H9 (cell line): ENCODE measurements at places on chromosomes 1 and 21. TPM values are rescaled to one million over a fixed set of nuclear protein-coding genes. Genes with fewer than 3 reads are reported as not detected.

DNA sequence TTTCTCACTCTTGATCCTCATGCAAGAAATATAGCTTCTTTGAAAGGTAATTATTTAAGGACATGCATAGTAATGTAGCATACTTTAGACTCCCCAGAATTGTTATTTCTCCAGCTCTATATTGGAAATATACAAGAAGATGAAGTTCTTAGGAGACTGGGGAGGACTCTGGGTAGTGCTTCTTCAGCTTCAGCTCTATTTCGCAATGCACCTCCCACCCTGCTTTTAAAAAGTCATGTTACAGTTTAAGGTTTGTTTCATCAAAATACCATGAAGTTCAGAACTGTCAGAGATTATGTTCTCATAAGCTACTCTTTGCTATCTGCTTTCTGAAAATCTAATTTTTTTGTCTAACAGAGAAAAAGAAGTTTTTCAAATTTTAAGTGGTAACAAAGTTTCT lies 586.2 kb upstream of the ADGRL4 start:
- no peak for DNase-seq

GRCh38 chr1:100730130-100730529 lies 10.6 kb downstream of the VCAM1 start:
- no peak for DNase-seq

- peak; percentile 48 for DNase-seq
Measured at GRCh38 chr1:10755970-10756521, 40.4 kb downstream of the CASZ1 start.

DNA sequence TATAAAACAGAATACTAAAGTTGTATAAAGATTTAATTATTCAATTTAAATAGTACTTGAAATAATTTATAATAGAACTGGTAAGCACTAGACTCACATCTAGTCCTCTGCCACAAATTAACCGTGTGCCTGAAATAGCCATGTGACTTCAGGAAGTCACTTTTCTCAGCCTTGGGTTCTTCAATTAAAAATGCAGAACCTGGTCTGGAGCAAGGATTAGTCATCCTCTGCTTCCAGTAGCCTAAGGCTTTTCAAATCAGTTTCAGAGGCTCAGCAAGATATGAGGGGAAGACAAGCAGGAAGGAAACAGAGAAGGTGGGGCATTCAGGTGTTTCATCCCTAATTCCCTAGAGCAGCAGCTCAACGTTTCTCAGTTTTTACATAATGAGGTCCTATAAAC lies 23.0 kb downstream of the DPH5 start:
- DNase-seq = no peak

- no peak for DNase-seq
Measured at GRCh38 chr1:180198196-180198595, 31.9 kb upstream of the LHX4 start.

GRCh38 chr1:174051956-174052355 lies 29.8 kb upstream of the RC3H1 start:
- DNase-seq = no peak

DNA sequence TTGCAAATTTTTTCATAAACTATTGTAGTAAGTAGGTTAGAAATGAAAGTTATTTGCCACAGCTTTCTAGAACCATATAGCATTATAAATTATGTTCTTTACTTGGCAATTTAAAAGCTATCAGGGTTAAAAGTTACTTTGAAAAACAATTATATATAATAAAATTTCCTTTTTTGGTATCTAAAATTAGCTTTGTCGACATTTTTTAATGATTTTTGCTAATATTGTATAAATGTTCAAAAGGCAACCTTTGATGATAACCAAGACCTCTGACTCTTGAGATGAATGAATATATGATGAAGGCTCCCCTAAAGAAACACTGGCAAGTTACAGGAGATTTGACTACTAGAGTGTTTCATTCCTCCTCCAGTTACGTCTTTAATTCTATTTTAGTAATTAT lies 121.2 kb downstream of the CDC42BPA start:
- no peak for DNase-seq

GRCh38 chr21:40054403-40054802 lies 187.2 kb downstream of the PCP4 start:
- DNase-seq = no peak

DNA sequence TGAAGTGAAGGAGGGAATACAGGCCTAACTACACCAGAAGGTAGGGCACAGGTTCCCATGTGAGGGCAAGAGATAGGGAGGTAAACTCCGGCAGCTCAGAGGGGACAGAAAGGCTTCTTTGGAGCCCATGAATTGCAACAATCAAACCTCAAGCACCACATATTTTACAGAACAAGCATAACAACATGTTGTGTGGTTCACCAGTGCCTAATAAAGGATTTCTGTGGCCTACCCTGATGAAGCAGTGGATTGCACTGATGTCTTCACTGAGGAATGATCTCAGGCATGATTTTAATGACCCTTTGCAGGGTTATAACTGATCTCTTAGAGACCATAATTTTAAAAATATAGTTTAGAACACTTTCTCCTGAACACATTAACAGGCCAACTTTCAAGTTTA lies 77.4 kb downstream of the RUNX1 start:
- DNase-seq = no peak

GRCh38 chr1:8589571-8589970 lies 227.9 kb downstream of the RERE start:
- no peak for DNase-seq

Gene RSPO1
- total RNA-seq = 0.33 and 0.35 TPM in 2 replicates

Gene CRNN
- not detected in 2 replicates for total RNA-seq

Gene HAO2
- total RNA-seq = 0.13 and 0.61 TPM in 2 replicates

Gene SCAMP3
- total RNA-seq = 52.5 and 54.0 TPM in 2 replicates

Gene RIT1
- total RNA-seq = 26.4 and 27.4 TPM in 2 replicates

Gene HSPA6
- not detected in 2 replicates for total RNA-seq

Gene MFSD2A
- 18.2 and 19.9 TPM in 2 replicates for total RNA-seq

Gene DNAJC6
- total RNA-seq = 2.2 TPM in 2 replicates
